ENCODE measurements at places on chromosomes 5 and 9. TPM values are rescaled to one million over a fixed set of nuclear protein-coding genes. Genes with fewer than 3 reads are reported as not detected.

- no peak overlapping the region for H3K4me3 ChIP-seq
- no peaks in the 10 kb centered on the region for H3K36me3 ChIP-seq
- no peaks in the 10 kb centered on the region for H3K4me1 ChIP-seq
- no peak for DNase-seq
These were observed 374.1 kb downstream of the PLK2 start for GRCh38 chr5:58085800-58086199.

GRCh38 chr9:76162751-76163500, 231.3 kb downstream of the RFK start:
- H3K4me1 ChIP-seq: no peaks in the 10 kb centered on the region
- no peaks in the 10 kb centered on the region for H3K36me3 ChIP-seq
- DNase-seq: no peak
- no peaks in the 10 kb centered on the region for H3K27me3 ChIP-seq

The LECT2 gene
- not detected for total RNA-seq

DNA sequence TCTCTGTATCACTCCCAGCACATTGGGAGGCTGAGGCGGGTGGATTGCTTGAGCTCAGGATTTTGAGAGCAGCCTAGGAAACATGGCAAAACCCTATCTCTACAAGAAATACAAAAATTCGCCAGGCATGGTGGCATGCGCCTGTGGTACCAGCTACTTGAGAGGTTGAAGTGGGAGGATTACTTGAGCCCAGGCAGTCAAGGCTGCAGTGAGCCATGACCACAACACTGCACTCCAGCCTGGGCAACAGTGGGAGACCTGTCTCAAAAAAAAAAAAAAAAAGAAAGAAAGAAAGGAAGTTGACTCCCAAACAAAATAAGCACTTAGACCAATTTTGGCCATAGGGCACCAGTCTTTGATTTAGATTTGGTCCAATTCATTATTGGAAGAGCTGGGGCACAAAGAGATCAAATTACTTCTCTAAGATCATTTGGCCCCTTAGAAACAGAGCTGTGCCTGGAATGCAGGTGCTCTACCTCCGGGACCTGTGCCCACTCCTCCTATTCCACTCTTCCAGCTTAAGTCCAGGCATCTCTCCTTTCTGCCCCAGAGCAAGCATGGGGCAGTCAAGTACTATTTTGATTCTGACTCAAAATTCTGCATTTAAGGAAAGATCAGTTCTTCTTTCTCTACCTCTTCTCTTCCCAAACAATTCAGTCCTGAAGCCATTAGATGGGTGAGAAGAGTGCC, 59.0 kb downstream of the ALDH7A1 start:
- H3K4me1 ChIP-seq: no peaks in the 10 kb centered on the region
- H3K4me3 ChIP-seq: no peak overlapping the region
- no peaks in the 10 kb centered on the region for H3K27me3 ChIP-seq
- no peaks in the 10 kb centered on the region for H3K36me3 ChIP-seq

The RLN1 gene
- total RNA-seq: 0.59 TPM
